ENCODE measurements at places on chromosomes 2 and 18.

- no peak for DNase-seq
These were observed 33.3 kb downstream of the UXS1 start for GRCh38 chr2:106160786-106161261.

- DNase-seq: peak; percentile 58
These were observed 89.3 kb downstream of the EHBP1 start for GRCh38 chr2:62794791-62795190.

GRCh38 chr2:3078684-3079083 is 298.9 kb downstream of the EIPR1 start:
- peak; percentile 3 for DNase-seq

DNA sequence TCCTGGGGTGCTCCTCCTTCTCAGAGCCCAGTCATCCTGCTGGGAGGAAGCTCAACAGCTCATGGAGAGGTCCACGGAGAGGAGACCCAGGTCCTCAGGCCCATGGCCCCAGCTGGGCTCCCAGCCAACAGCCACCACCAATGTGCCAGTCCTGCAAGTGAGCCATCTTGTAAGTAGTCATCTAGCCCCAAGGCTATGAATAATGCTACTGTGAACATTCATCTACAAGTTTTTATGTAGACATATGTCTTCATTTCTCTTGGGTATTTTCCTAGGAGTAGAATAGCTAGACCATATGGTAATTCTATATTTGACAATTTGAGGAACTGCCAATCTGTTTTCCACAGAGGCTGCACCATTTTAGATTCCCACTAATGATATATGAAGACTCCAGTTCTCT is 166.1 kb downstream of the MTCL1 start:
- no peak for DNase-seq

- no peak for DNase-seq
These were observed 68.9 kb upstream of the LTBP1 start for GRCh38 chr2:32877587-32878510.

GRCh38 chr2:85095094-85095493 is 38.1 kb upstream of the TCF7L1 start:
- DNase-seq: peak; percentile 53

- no peak for DNase-seq
These were observed 60.8 kb downstream of the NCKAP1 start for GRCh38 chr2:182977463-182977862.

- peak; percentile 15 for DNase-seq
These were observed 129.8 kb downstream of the BCL2L11 start for GRCh38 chr2:111250448-111251030.

- no peak for DNase-seq
These were observed 855.7 kb downstream of the TRIB2 start for GRCh38 chr2:13572466-13572865.

DNA sequence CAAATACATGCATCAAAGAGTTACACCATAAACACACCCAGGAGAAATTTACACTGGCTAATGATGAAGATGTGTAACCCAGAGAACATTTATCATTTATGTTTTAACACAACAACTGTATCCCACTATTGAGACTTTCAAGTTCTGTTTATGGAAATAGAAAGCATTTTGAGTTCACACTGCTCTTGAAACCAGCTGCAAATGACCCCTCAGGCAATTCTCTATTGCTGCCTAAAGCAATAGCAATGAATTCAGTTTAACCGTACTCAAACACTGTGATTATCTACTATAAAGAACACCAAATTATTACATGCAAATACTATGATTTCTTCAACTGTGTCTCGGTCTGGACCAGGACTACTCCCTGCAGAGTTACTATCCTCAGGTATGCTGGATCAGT is 452.7 kb upstream of the NRXN1 start:
- DNase-seq: no peak

- DNase-seq: no peak
These were observed 11.4 kb downstream of the UBE2F start for GRCh38 chr2:237978058-237978712.

- DNase-seq: no peak
These were observed 381.4 kb downstream of the RAD51AP2 start for GRCh38 chr2:17136877-17137276.
